ENCODE measurements at places on chromosomes 6 and 20.

GRCh38 chr6:53917464-53917842, 122.6 kb downstream of the LRRC1 start:
- no peak for DNase-seq

DNA sequence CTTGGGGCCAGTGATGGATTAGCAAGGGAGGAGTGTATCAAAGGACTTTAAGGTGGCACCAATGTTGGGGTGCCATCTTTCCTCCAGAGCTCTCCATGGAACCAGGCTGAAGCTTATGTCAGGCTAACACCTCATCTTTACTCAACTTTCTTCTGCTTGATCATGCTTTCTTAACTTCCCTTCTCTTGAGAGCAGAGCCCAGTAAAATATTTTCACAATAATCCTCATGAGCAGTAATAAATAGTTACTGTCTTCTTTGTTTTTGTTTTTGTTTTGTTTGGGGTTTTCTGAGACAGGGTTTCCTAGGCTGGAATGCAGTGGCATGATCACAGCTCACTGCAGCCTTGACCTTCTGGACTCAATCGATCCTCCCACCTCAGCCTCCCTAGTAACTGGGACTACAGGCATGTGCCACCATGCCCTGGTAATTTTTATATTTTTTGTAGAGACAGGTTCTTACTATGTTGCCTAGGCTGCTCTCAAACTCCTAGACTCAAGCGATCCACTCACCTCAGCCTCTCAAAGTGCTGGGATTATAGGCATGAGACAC, 127.9 kb upstream of the TOP1 start:
- no peak for DNase-seq

GRCh38 chr6:26205625-26206574, 118.7 kb downstream of the HFE start:
- DNase-seq = no peak

- no peak for DNase-seq
Observed at GRCh38 chr6:55064711-55065420, 109.4 kb upstream of the HCRTR2 start.

All from NCI-H187 (cell line).